ENCODE measurements at places on chromosomes 5 and 9. TPM values are rescaled to one million over a fixed set of nuclear protein-coding genes. Genes with fewer than 3 reads are reported as not detected.
A peak's percentile ranks its signal among the peaks of the same experiment; 100 is the strongest.

- H3K4me3 ChIP-seq: no peak overlapping the region
- no peak overlapping the region for H3K27ac ChIP-seq
- DNase-seq: no peak
- no peaks in the 10 kb centered on the region for H3K4me1 ChIP-seq
These were observed 701.0 kb downstream of the NR2F1-AS1 start for GRCh38 chr5:92879806-92880543.

DNA sequence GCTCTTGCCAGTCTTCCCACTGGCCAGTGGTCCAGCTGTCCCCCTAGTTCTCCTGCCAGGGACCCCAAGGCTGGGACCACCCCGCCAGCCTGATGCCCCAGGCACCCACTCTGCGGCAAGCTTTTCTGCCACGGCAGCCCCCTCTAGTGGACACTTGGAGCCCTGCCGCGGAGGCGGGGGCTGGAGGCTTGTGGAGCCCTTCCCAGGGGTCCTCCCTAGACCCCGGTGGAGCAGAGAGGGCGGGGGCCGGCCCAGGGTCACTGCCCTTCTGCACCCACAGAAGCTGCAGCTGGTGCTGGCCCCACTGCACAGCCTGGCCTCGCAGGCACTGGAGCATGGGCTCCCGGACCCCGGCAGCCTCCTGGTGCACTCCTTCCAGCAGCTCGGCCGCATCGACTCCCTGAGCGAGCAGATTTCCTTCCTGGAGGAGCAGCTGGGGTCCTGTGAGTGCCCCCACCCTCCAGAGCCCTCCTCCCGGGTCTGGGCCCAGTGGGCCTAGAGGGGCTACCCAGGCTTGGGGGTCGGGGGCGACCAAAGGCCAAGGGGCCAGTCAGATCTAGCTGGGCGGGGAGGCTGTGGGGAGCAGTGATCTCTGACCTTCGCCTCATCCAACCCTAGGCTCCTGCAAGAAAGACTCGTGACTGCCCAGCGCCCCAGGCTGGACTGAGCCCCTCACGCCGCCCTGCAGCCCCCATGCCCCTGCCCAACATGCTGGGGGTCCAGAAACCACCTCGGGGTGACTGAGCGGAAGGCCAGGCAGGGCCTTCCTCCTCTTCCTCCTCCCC, 9.1 kb downstream of the EGFL7 start:
- peaks cover 3% of the 10 kb centered on the region for H3K4me1 ChIP-seq
- peaks cover 36% of the 10 kb centered on the region for H3K36me3 ChIP-seq
- no peaks in the 10 kb centered on the region for H3K27me3 ChIP-seq
- no peak overlapping the region for H3K4me3 ChIP-seq

GRCh38 chr5:151612689-151613427, 21.7 kb upstream of the FAT2 start:
- no peak for DNase-seq
- H3K36me3 ChIP-seq: no peaks in the 10 kb centered on the region
- H3K4me1 ChIP-seq: no peaks in the 10 kb centered on the region

DNA sequence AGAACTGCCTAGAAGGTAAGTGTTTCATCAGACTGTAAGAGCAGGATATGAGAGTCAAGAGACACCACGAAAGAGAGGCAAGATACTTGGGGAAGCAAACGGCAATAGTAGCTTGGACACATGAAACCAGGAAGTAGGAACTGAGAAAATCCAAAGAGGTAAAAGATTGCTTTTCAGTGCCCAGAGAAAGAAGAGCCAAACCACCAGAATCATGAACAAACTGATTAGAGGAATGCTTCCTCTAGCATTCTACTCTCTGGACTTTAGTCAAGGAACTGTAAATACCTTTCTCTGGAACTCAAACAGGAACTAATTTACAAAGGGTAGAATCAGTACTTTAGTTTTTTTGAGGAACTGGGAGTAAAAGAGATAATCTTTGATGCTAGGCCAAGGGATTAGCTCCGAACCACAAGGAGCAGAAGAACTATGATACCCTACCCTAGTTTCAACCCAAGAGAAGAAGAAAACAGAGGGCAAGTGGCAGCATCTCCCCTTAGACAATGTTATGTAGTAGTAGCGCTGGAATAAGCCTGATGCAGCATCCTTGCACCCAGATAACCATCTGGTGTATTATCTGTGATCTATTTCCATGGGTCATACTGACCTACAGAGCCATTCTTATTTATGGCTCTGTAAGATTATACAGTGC, 41.3 kb downstream of the EFCAB9 start:
- H3K27ac ChIP-seq: no peak overlapping the region
- H3K27me3 ChIP-seq: no peaks in the 10 kb centered on the region
- H3K4me1 ChIP-seq: peaks cover 15% of the 10 kb centered on the region

- no peaks in the 10 kb centered on the region for H3K27me3 ChIP-seq
- H3K4me3 ChIP-seq: no peak overlapping the region
- peaks cover 7% of the 10 kb centered on the region for H3K4me1 ChIP-seq
- DNase-seq: peak; percentile 53
- H3K36me3 ChIP-seq: no peaks in the 10 kb centered on the region
These were observed 62.7 kb downstream of the NDFIP1 start for GRCh38 chr5:142171270-142171669.

DNA sequence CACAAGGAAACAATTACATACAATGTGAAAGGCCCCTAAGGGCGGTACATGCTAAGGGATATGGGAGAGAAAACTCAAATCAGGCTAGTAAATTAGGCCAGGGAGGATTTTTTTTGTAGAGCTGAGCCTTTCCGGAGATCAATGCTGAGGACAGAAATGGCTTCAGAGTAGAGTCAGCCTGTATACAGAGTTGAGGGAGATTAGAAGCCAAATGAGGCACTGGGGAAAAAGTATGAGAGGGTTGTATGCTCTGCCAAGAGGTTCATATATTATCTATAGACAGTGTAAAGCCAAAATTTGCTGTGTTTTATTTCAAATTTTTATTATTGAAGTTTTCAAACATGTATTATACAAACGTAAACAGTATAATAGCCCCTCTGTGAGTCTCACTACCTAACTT, 103.1 kb downstream of the BNC2 start:
- no peak overlapping the region for H3K4me3 ChIP-seq
- no peaks in the 10 kb centered on the region for H3K36me3 ChIP-seq
- H3K27me3 ChIP-seq: no peaks in the 10 kb centered on the region
- no peak for DNase-seq

- no peaks in the 10 kb centered on the region for H3K36me3 ChIP-seq
- H3K27ac ChIP-seq: no peak overlapping the region
- H3K4me3 ChIP-seq: no peak overlapping the region
- DNase-seq: no peak
These were observed 2.8 kb upstream of the NEURL1B start for GRCh38 chr5:172638209-172638768.

GRCh38 chr9:96071815-96072124, 196.3 kb downstream of the ERCC6L2 start:
- no peak overlapping the region for H3K4me3 ChIP-seq
- DNase-seq: no peak
- H3K27me3 ChIP-seq: no peaks in the 10 kb centered on the region

DNA sequence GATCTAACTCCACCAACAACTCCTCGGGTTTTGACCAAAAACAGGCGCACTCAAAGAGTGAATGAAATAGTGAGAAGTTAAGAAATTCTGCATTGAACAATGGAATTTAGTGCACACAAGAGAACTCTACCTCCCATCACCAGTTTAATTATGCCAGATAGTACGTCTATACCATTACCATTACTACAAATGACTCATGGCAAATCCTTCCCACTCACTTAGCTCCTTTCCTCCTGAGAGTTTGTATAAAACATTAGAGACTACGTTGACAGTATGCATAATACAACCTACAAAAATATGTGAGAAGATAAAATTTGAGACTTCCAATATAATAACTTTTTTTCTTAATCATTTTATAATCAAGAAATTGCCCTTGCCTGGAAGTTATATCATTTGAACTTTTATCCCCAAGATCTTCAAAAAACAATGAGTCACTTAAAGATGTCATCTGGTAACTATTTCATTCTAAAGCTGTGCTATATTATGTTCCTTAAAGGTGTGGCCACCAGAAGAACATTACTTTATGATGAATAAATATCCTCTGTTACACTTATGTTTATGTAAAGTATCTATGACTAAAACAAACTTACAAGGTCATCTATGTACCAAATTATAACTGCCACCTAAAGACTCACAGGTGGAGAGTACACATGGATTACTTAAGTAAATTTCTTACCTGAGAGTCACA, 297.9 kb upstream of the PTGER4 start:
- no peaks in the 10 kb centered on the region for H3K36me3 ChIP-seq
- H3K4me3 ChIP-seq: no peak overlapping the region
- no peak overlapping the region for H3K27ac ChIP-seq
- H3K4me1 ChIP-seq: peaks cover 23% of the 10 kb centered on the region
- H3K27me3 ChIP-seq: no peaks in the 10 kb centered on the region
- no peak for DNase-seq

- H3K4me1 ChIP-seq: no peaks in the 10 kb centered on the region
- H3K27me3 ChIP-seq: no peaks in the 10 kb centered on the region
- no peak overlapping the region for H3K27ac ChIP-seq
- H3K36me3 ChIP-seq: no peaks in the 10 kb centered on the region
These were observed 113.4 kb upstream of the MSX2 start for GRCh38 chr5:174610968-174611367.

GRCh38 chr5:95861221-95861863, 38.8 kb upstream of the GLRX start:
- peak overlapping the region; percentile 53 for H3K27ac ChIP-seq
- H3K27me3 ChIP-seq: no peaks in the 10 kb centered on the region
- H3K4me1 ChIP-seq: peaks cover 63% of the 10 kb centered on the region
- no peaks in the 10 kb centered on the region for H3K36me3 ChIP-seq
- no peak overlapping the region for H3K4me3 ChIP-seq

GRCh38 chr5:54001976-54002775, 308.2 kb downstream of the ARL15 start:
- no peaks in the 10 kb centered on the region for H3K27me3 ChIP-seq
- no peaks in the 10 kb centered on the region for H3K4me1 ChIP-seq
- H3K27ac ChIP-seq: no peak overlapping the region
- no peak for DNase-seq

The MYMK gene
- total RNA-seq: not detected

The SLC23A1 gene
- total RNA-seq: not detected

The IL3 gene
- total RNA-seq: not detected

The GABBR2 gene
- total RNA-seq: 0.17 TPM

The LCN12 gene
- total RNA-seq: not detected

The PCA3 gene
- total RNA-seq: under 0.01 TPM

The DMRTA1 gene
- 4.5 TPM for total RNA-seq

The BARX1 gene
- not detected for total RNA-seq

The STK32A gene
- 1.0 TPM for total RNA-seq

Data from esophagus muscularis mucosa (tissue), 4 donors.